Adrenal gland (tissue), 19 donors: ENCODE measurements at places on chromosomes 6 and 20. TPM values are rescaled to one million over a fixed set of nuclear protein-coding genes. Genes with fewer than 3 reads are reported as not detected.

Gene NR2E1
- 0.92 TPM for total RNA-seq

Gene SMLR1
- total RNA-seq, result 0.71 TPM

Gene BPIFA1
- not detected for total RNA-seq

Gene MLN
- total RNA-seq, result not detected

Gene ESR1
- total RNA-seq, result 5.2 TPM

Gene PTCHD4
- 0.26 TPM for total RNA-seq

Gene HNF4A
- total RNA-seq, result 0.07 TPM

Gene MYLIP
- total RNA-seq, result 49.2 TPM

DNA sequence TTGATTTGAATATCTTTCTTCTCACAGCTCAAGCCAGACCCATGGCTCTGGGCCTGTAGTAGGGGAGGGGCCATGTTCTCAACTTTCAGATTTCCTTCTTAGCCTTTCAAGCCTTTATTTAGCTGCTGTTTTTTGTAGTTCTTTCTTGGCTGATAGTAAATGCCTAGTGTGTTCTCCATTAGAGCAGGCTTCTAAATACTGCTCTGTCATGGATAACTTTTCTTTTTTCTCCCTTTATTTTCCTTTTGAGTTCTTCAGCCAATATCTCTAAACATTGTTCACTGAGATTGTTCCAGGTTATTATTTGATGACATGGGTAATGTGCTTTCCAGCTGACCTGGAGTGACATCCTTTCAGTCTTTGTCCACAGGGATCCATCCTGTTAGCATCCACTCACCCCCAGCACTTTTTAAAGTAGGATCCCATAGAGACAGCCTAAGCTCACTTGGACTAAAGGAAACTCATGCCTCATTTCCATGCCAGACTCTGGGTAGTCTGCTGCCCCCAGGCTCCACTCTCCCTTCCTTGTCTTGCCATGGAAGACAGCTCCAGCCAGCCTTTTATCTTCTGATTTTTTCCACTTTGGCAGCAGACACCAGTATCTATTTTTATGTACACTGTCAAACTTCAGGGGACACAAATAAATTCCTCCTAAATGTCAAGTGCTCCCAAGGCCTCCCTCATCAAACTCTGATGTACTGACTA, 645.6 kb downstream of the RNF144B start:
- DNase-seq, result no peak

GRCh38 chr6:110776413-110776812, 38.9 kb downstream of the CDK19 start:
- no peak for DNase-seq

DNA sequence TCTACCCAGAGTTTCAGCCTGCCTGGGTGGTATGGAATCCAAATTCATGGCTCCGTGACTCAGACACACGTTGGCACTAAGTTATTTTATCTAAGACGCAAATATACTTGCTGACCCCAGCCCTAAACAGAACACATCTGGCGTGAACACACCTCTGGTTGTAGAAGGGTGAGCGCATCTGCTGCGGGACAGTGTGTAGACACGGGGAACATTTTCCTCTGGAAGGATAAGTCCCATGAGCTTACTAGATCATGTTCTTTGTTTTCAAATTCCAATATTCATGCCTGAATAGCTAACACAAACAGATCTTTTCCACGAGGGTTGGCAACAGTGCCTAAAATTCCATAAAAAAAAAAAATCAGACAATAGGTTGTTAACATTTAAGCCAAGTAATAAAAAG, 87.8 kb downstream of the TMEM170B start:
- DNase-seq, result no peak

DNA sequence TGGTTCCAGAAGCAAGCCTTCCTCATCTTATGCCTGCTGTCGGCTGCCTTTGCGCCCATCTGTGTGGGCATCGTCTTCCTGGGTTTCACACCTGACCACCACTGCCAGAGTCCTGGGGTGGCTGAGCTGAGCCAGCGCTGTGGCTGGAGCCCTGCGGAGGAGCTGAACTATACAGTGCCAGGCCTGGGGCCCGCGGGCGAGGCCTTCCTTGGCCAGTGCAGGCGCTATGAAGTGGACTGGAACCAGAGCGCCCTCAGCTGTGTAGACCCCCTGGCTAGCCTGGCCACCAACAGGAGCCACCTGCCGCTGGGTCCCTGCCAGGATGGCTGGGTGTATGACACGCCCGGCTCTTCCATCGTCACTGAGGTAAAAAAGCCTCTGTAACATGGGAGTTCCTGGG, 366 bp downstream of the SLC22A1 start:
- no peak for DNase-seq

DNA sequence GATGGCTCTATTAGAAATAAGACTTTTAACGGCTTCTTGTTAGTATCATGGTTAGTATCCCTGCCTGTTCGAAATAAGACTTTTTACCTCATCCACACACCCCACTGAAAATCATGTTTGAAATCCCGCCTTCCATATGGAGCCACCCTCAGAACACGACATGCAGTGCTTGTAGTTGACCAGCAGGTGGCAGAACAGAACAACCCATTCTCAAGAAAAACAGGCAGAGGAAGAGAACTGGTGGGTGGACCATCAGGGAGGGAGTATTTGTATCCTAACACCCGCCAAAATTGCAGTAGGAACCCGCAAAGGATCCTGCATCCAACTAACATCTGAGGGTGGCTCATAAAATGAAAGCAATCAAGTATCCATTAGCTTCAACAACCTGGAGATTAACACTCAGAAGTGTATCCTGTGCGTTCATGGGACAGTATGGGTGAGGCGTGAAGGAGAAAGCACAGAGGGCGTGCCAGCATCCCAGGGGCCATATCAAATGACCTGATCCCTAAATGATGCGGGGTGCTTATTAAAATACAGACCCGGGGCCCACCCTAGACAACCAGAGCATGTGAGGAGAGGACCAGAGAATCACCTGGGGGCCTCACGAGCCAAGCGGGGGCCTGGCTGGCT, 89.6 kb upstream of the NHSL1 start:
- peak; percentile 56 for DNase-seq

DNA sequence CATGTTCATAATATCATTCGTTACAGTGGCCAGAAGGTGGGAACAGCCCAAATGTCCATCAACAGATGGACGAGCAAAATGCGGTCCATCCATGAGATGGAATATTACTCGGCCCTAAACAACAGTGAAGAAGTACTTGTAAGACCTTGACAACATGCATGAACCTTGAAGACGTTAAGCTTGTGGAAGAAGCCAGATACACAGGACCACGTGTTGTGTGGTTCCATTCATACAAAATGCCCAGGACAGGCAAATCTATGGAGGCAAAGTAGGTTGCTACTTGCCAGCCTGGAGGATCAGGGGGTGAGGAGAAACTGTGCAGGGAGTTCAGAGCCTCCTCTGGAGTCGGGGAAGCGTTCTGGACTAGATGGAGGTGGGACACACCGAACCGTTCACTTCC, 207.1 kb downstream of the ERMARD start:
- no peak for DNase-seq

DNA sequence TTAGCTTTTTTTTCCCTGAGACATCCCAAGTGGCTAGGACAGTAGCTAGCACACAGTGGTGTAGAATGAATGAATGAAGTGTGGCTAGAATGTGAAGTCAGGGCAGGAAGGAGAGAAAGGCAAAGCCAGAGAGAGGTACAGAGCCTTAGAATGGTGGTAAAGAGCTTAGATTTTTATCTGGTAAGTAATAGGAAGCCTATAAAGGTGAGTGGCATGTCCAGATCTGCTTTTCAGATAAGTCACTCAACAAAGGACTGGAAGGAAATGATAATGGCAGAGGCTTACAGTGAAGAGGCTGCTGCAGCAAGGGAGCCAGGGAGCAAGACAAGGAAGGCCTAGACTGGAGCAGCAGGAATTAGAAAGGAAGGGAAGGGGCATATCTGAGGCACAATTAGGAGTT, 96.0 kb upstream of the PRDM1 start:
- DNase-seq, result no peak

GRCh38 chr20:44388466-44389023, 33.0 kb downstream of the HNF4A start:
- peak; percentile 78 for DNase-seq

DNA sequence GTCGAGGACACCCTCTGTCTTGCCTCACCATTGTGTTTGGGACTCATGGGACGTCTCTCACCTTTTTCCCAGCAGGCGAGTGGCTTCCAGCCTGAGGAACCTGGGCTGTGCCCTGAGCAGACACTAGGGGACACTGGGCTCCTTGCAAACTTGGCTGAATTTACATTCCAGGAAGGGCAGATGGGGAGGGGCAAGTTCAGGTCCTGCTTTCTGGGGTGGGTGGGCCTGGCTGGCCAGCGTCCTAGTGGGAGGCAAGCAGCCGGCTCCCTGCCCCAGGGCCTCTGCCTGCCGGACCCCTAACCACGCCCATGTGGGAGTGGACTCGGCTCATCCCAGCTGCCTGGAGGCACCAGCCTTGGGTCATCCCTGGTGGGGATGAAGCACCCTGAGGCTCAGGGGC, 48.2 kb upstream of the MLN start:
- DNase-seq, result no peak

- DNase-seq, result no peak
These were observed 73.4 kb upstream of the PMEPA1 start for GRCh38 chr20:57783196-57783595.

GRCh38 chr20:61861858-61862257, 203.8 kb downstream of the TAF4 start:
- DNase-seq, result no peak

GRCh38 chr20:5933802-5934436, 16.4 kb downstream of the TRMT6 start:
- no peak for DNase-seq

- no peak for DNase-seq
These were observed 172.2 kb downstream of the CDC5L start for GRCh38 chr6:44559486-44560270.

- no peak for DNase-seq
These were observed 221.7 kb upstream of the HTR1E start for GRCh38 chr6:86715676-86716075.

- no peak for DNase-seq
These were observed 47.4 kb upstream of the HS3ST5 start for GRCh38 chr6:114390176-114390575.

DNA sequence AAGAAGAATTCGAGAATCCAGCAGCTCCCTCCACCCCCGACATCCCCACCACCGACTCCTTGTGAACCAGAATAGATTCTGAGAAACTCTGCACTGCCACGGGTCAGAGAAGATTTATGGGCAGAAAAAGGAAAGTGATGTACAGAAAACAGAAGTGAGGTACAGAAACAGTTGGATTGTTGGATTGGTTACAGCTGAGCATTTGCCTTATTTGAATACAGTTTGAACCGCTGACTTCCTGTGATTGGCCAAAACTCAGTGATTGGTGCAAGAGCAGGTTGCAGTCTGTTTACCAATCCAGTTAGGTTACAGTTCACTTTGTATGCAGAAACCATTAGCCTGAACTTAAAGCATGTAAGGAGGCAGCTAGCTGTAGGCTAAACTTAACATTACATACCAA, 131.2 kb upstream of the HDDC2 start:
- no peak for DNase-seq

DNA sequence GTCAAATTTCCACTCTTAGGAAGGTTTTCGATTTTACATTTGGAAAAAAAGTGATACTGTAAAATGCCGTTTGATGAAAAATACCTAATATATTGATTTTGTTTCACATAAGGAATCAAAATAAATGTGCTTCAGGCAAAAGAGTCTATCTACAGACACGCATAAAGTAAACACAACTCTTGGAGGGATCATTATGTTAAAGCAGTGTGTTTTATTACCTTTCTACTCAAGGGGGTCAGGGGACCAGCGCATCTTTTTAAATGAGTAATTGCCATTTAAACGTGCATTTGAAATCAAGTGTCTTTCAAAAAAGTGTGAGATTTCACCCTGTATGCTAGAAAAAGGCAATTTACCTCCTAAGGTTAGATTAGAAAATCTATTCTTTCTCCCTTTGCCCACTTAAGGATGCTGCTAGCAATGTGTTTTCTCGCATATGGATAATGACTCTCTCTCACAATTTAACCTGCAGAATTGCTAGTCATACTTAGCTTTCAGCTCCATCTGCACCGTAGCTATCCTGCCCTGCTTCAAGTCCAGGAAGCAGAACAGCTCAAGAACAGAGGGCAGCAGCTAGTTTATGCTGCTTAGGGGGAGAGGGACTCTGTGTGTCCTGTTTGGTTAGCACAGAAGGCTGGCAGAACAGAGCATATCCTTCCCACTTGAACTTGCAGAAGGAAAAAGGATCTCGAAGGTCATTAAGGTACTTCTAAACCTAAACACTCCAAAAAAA, 35.0 kb downstream of the NKAIN2 start:
- DNase-seq, result no peak

DNA sequence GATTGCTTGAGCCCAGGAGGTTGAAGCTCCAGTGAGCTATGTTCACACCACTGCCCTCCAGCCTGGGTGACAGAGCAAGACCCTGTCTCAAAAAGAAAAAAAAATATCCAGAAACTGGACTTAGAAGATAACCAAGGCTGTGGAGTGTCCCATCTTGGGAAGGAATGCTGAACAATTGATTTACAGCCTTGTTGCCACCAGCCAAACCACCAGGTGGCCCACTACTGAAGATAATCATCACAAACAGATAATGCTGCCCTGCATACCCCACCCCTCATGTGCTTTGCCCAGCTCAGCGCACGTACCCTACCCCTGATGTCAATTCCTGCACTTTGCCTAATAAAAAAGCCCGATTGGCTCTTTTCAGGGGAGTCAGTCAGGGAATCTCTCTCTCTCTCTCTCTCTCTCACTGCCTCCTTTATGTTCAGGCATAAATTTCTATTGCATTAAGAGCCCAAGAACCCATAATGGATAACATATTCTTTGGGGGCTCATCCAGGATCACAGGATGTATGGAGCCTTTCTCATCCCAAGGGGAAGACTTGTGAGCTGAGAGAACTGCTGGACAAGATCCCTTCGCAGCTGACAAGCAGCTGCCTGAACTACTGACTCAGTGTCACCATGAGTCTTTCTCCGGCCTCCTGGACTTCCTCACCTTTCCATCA, 166.4 kb downstream of the CD24 start:
- no peak for DNase-seq
